NCI-H187 treated with DMSO at 0.1 percent for 48 hours (cell line): ENCODE measurements at places on chromosomes 3 and 15.

- DNase-seq = no peak
Measured at GRCh38 chr3:134496471-134497071, 10.7 kb downstream of the CEP63 start.

DNA sequence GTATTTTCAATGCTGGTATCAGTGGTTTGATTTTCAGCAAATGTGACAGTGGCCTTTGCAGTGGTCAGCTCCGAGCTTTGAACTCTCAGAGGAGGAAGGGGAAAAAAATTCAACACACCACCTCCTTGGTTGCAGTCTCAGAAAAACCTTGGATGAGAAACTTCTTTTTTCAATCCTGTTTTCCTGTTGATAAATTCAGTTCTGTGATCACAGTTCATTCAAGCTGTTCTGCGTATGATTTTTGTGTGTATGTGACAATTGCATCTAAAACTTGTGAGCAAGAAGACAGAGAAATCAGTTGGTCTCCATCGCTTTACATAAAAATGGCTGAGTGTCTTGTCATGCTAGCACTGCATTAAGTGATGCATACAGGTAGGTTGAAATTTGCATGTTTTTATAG, 19.2 kb downstream of the ZBTB38 start:
- no peak for DNase-seq

GRCh38 chr3:157838457-157838856, 267.8 kb downstream of the SHOX2 start:
- DNase-seq = no peak

- DNase-seq = no peak
Measured at GRCh38 chr3:107450254-107450893, 72.4 kb upstream of the BBX start.

DNA sequence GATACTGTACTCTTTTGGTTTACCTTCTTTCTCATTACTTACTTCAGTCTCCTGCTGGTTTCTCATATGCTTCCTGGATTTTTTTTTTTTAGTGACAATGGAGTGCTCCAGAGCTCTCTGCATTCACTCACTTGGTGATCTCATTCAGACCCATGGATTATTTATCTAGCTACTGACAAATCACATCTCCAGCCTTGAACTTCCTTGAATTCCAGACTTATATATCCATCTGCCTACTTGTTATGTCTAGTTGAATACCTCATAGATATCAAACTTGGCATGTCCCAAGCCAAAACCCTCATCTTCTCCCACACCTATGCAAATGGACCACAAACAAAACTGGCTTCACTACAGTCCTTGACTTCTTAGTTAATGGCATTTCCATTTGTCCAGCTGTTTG, 234.7 kb upstream of the ZPLD1 start:
- DNase-seq = no peak

DNA sequence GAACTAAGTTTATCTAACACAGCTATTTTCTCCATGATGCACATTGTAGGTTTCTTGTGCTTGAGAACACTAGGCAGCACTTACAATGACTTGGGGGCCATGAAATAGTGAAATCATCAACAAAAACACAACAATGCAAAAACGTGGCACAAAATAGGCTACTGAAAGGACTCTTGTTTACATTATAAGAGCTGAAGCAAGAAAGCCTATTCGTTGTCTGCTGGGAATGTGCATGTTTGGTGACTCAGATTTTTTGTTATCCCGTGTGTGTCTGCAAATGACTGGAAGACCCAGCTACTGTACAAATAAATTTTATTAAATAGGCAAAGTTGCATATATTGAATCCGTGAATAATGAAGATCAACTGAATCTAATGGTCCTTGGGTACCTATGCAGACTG, 85.0 kb downstream of the TCF12 start:
- no peak for DNase-seq

- DNase-seq = no peak
Measured at GRCh38 chr3:35779611-35780010, 140.3 kb downstream of the ARPP21 start.

GRCh38 chr15:77542491-77543001, 90.2 kb downstream of the LINGO1 start:
- no peak for DNase-seq

DNA sequence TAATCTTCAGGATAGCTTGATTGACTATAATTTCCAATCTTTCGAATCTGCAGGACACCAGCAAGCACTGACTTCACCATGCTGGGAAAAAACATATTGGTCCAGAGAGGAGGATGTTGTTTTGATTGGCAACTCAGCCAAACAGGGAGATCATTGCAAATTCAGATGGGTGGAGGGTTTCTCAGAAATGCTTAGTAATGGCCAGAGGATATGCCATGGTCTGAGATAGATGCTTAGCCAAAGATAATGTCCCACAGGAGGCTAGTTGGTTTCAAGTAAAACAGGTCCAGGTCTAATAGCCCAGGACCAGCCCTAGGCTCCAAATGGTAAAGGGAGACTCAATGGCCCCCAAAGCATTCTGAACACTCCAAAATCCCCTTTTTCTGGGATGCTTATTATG, 46.7 kb upstream of the CCDC80 start:
- DNase-seq = no peak

DNA sequence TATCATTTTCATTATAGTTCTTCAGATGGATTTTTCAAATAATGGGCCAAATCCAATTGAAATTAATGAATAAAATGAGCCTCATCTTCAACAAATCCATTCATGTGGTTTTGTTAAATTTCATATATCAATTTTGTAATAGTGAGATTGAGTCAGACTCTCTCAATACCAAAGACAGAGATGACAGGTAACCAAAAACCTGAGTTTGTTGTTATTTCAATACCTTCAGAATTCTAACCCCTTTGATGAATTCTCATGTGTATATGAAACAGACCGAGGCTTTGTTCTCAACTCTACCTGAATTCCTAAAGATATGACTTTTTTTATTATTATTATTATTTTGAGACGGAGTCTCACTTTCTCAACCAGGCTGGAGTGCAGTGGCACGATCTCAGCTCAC, 92.8 kb downstream of the FOXP1 start:
- no peak for DNase-seq

GRCh38 chr3:133443649-133444422, 44.0 kb downstream of the BFSP2 start:
- no peak for DNase-seq

GRCh38 chr3:10242182-10243065, 5.8 kb upstream of the TATDN2 start:
- no peak for DNase-seq

DNA sequence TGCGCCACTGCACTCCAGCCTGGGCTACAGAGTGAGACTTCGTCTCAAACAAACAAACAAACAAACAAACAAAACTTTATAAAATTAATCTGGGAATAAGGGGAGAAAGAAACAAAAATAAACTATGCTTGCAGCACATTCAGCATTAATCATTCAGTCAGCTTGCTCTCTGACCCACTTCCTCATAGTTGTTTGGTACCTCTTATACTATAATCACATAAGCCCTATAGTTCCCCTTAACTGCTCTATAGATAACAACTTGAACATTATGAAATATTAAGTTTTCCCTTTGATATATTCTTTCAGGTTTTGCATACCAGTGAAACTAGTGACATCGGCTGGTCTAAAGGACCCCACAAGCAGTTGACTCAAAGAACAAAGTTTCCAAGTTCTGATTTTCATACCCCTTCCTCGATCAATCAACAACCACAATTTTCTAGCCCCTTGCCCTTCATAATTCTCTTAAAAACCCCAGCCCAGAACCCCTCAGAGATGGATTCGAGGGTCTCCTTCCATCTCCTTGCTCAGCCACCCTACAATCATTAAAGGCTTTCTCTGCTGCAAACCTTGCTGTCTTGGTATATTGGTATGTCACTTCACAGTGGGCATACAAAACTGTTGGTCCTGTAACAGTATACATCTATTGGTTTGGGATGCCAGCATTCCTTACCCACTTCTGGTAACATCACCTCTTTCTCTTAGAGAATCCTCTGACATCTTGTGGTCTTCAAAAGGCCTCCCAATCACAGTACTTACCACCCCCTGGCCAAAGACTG, 26.4 kb downstream of the BCL2L10 start:
- no peak for DNase-seq

DNA sequence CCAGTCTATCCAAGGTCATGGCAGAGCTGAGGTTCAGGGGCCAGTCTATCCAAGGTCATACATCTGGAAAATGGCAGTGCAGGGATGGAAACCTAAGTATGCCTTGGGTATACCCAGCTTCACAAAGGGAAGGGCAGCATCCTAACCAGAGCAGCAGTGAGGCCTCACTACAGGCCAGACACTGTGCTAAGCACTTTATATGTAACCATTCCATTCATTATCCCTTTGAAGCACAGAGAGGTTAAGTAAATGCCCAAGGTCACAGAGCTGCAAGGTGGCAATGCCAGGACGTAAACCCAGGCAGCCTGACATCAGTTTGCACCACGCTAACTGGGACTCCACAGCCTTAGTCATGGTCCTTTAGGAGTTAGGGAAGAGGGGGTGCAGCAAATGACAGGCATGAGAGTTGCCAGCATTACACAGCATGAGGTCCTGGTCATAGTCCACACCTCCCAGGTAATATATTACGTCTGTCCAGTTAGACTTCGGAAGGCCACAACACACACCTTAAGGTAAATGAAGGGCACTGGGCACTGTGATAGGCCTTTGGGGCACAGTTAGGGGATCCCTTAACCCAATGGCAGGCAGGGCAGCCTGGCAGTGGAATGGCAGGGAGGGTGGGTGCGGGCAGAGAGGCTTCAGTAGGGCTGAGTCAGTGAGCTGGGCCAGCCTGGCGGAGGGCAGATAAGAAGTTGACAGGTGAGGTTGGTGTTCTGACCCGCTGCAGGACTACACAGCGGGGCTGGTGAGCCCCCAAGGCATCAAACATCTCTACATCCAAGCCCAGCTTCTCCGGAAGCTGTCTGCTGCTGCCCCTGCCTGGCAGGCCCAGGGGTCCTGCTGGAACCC, 21.1 kb upstream of the CORO2B start:
- no peak for DNase-seq

GRCh38 chr15:65008983-65009382, 19.3 kb upstream of the SPG21 start:
- DNase-seq = no peak

DNA sequence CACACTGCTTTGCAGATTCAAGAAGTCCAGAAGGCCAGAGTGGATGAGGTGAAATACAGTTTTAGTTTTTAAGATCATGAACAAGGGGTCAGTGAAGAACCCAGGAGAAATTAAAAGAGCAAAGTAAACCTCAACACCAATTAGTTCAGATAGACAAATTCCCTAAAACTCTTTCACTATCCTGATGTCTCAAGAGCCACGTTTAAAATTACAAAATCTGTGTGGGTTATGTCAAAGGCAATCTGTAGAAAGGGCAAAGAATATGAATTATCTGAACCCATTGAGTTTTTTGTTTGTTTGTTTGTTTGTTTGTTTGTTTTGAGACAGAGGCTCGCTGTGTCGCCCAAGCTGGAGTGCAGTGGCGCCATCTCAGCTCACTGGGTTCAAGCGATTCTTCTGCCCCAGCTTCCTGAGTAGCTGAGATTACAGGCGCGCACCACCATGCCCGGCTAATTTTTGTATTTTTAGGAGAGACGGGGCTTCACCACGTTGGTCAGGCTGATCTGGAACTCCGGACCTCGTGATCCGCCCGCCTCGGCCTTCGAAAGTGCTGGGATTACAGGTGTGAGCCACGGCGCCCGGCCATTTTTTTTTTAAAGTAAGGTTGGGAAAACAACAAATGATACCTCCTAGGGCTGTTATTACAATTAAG, 32.1 kb upstream of the ST3GAL6 start:
- DNase-seq = no peak

DNA sequence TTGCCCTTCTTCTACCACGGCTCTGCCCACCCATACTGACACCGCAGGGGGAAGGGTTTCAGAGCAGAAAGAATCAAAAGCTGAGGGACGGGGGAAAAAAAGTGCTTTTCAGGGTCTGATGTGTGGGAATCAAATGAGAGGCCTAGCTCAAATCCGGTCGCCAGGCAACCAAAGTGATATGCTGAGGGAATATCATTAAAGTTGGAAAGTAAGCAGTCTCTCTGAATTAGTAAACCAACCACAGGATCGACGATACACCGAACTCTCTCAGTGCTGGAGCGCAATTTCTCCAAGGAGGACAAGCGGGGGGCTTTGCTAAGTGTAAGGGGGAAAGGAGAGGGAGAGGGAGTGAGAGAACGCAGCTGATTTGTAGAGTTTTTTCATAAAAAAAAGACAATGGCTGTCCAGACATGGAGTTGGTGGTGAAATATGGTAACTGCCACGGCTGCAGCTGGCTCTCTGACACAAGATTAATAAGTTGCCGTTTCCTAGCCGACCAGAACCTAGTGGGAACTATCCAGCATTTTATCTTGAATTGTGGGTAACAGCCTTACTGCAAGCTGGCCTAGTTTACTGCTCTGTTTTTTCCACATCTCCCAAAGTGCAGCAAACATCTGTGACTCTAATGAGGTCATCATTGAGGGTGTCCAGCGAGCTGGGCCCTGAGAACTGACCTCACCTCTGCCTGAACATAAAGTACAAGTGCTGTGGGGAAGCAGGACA, 530.2 kb downstream of the SOX2 start:
- DNase-seq = no peak

DNA sequence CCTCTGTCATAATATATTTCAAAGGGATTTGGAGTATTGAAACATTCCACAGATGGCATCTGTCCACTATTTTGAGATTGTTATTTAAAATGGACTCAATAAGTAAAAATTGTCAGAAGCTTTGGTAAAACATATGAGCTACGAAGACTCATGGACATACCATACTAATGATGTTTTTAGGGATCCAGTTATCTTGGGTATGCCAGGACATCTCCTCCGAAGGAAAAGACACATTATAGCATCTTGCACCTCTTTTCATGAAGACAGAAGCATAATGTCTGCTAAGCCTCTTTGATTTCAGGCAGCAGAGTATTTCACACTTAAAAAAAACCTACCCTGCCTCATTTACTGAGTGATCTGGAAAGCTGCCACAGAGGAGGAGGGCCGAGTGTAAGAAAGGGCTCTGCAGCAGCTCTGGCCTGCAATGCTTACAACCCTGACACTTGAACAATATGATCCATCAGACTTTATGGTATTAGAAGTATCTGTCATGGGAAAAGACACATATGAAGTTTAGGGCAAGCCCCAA, 284.8 kb downstream of the TUSC7 start:
- DNase-seq = no peak

- DNase-seq = no peak
Measured at GRCh38 chr3:140078940-140079339, 144.0 kb downstream of the CLSTN2 start.

DNA sequence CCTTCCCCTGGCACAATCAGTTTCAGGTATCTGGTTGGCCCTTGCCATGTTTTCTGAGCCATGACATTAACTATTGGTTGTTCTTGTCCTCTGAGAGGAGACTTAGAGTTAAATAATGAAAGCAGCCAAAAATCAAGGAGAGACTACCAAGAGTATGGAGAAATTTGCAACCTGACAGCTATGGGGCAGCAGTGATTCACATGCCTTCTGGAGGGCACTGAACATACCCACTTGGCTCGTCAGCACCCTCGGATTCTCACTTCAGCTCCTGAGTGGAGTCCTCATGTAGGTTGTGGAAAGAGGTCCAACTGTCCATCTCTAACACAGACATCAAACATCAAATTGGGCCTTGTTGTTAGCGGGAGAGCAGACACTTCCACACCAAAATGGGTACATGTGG, 265.6 kb downstream of the EBLN2 start:
- DNase-seq = no peak
